ENCODE measurements at places on chromosomes 3 and 15.

- DNase-seq, result peak; percentile 15
Measured at GRCh38 chr15:59687836-59688235, 1.3 kb downstream of the BNIP2 start.

DNA sequence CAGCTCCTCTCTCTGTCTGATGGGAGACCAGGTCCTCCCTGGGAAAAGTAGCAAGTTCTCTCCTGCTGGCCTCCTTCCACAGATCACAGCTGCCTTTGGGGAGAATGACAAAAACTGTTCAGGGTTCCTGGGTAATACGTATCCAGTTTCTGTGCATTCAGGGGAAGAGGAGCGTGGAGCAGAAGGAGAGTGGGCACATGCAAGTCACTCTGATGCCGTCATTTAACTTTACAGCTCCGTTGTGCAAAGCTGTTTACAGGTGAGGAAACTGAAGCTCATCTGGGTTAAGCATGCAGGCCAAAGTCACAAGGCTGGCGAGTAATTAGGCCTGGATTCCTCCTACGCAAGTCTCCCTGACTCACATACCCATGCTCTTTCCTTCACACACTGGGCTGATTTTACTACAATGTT is 7.5 kb upstream of the TM4SF1 start:
- DNase-seq, result peak; percentile 78

DNA sequence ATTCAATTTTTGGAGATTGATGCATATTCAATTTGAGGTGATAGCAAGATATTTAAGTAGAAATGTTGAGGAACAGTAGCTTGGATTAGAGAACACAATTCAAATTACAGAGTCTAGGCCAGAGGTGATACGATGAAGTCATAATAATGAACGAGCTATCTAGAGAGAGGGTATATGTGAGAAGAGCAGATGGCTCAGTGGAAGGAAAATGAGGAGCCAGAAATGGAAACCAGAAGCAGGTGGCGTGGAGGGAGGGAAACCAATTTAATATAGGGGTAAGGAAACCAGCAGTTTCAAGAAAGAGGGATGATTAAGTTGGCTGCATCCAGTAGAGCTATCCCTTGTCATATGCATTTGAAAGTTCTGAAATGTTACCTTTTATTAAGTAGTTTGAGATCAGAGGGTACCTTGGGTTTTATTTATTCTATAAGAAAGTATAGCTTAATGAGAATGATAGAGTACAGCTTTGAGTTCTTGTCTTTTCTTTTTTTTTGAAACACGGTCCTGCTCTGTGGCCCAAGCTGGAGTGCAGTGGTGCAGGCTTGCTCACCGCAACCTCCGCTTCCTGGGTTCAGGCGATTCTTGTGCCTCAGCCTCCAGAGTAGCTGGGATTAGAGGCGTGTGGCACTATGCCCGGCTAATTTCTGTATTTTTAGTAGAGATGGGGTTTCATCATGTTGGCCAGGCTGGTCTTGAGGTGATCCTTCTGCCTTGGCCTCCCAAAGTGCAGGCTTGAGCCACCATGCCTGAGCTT is 22.1 kb downstream of the NCK1 start:
- DNase-seq, result no peak

GRCh38 chr3:45417930-45418847 is 29.8 kb downstream of the LARS2 start:
- DNase-seq, result no peak

DNA sequence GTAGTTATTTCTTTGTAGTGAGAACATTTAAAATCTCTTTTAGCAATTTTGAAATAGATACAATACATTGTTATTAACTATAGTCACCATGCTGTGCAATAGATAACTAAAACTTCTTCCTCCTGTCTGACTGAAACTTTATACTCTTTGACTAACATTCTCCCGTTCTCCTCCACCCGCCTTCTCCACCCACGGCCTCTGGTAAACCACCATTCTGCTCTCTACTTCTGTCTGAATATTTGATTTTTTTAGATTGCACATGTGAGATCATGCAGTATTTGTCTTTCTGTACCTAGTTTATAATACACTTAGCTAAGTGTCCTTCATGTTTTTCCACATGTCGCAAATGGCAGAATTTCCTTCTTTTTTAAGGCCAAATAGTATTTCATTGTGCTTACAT is 72.8 kb upstream of the RBM5 start:
- no peak for DNase-seq
